Foreskin fibroblast (primary cell): ENCODE measurements at places on chromosomes 3 and 15.

- DNase-seq = no peak
Measured at GRCh38 chr3:134852893-134853351, 57.9 kb downstream of the EPHB1 start.

GRCh38 chr3:117084739-117085270, 375.2 kb downstream of the TUSC7 start:
- no peak for DNase-seq

- no peak for DNase-seq
Measured at GRCh38 chr15:38053205-38053604, 118.8 kb downstream of the TMCO5A start.

DNA sequence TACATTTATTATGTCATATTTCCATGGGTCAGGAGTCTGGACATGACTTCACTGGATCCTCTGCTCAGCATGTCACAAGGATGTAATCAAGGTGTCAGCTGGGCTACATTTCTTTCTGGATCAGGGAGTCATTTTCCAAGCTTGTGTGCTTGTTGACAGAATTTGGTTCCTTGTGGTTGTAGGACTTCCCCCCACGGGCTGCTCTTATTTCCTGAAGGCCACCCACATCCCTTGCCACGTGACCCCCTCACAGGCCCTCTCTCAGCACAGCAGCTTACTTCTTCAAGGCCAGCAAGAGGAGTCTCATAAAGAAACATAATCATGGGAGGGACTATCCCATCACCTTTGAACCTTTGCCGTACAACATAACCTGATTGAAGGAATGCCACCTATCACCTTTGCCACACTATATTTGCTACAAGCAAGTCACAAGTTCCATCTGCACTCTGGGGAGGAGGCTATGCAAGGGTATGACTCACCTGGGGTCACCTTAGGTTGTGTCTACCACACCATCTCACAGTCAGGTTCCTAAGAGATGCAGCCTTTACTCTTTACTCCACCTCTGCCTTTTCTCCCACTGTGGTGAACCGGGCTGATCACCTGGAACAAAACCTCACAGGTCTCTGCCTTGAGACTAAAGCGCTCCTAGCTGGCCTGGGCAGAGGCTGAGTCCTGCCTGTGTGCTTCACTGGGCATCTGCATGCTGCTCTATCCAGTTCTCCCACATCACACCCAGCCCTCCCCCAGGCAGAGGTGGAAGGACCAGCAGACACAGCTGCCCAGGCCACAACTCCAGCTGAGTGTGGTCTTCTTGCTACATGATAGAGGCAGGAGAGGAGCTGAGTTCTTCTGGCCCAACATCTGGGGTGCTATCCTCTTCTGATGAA, 13.5 kb downstream of the RAB6B start:
- DNase-seq = no peak

- no peak for DNase-seq
Measured at GRCh38 chr3:9878700-9879099, 1.4 kb downstream of the CIDEC start.
